Activated T-cell treated with anti-CD3 and anti-CD28 coated beads, Interleukin-2, amount 50 U/mL, for 72 hours (primary cell): ENCODE measurements at places on chromosomes 11 and 22. TPM values are rescaled to one million over a fixed set of nuclear protein-coding genes. Genes with fewer than 3 reads are reported as not detected.

GRCh38 chr11:112967082-112967481 lies 5.9 kb downstream of the NCAM1 start:
- H3K27me3 ChIP-seq, result peaks cover 43% of the 10 kb centered on the region
- DNase-seq, result no peak
- H3K36me3 ChIP-seq, result no peaks in the 10 kb centered on the region
- no peak overlapping the region for H3K4me3 ChIP-seq
- H3K27ac ChIP-seq, result no peak overlapping the region

DNA sequence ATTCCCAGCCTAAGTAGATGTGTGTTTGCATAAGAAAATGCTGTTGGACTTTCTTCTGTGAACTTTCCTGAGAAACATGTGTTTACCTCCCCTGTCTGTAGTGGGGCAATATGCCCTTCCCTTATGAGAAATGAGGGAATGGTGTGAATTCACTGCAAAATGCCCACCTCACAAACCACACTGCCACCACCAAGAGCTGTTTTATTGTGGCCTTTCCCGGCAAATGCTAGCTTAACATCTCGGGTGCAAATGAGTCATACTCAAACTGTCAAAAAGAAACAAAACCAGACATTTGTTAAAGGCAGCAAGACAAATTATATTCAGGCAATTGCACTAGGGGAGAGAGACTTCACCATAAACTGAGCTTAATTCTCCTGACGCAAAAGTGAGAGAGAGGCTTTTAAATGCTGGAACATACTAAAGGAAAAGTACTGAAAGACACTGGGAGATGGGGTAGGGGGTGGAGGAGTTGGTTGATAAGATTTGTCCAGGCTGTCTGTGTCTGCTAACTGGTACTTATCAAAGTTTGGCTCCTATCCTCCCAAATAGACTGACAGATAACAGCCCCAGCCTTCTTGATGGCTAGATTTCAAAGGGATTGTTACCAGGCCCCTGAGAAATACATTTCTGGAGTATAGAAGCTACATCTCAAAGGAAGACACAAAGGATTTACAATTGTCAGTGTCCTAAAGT lies 70.9 kb upstream of the OR5AK2 start:
- DNase-seq, result no peak
- no peak overlapping the region for H3K27ac ChIP-seq
- no peaks in the 10 kb centered on the region for H3K36me3 ChIP-seq
- H3K4me1 ChIP-seq, result peaks cover 7% of the 10 kb centered on the region

MAP4K2 gene
- 84.5 TPM for total RNA-seq

- no peaks in the 10 kb centered on the region for H3K4me1 ChIP-seq
- no peak overlapping the region for H3K27ac ChIP-seq
- peaks cover 1% of the 10 kb centered on the region for H3K36me3 ChIP-seq
- no peak overlapping the region for H3K4me3 ChIP-seq
These were observed 73.7 kb upstream of the PLET1 start for GRCh38 chr11:112334381-112334780.

- no peaks in the 10 kb centered on the region for H3K27me3 ChIP-seq
- H3K4me3 ChIP-seq, result no peak overlapping the region
- no peak overlapping the region for H3K27ac ChIP-seq
- no peak for DNase-seq
- no peaks in the 10 kb centered on the region for H3K4me1 ChIP-seq
- peaks cover 4% of the 10 kb centered on the region for H3K36me3 ChIP-seq
These were observed 407.3 kb downstream of the TBC1D22A start for GRCh38 chr22:47169801-47170140.
